ENCODE measurements at places on chromosomes 5 and 9.

GRCh38 chr5:59863777-59864176 lies 29.7 kb downstream of the PDE4D start:
- no peaks in the 10 kb centered on the region for H3K4me1 ChIP-seq
- H3K4me3 ChIP-seq, result no peak overlapping the region
- no peak overlapping the region for H3K27ac ChIP-seq
- DNase-seq, result no peak
- no peaks in the 10 kb centered on the region for H3K36me3 ChIP-seq
- H3K27me3 ChIP-seq, result no peaks in the 10 kb centered on the region

DNA sequence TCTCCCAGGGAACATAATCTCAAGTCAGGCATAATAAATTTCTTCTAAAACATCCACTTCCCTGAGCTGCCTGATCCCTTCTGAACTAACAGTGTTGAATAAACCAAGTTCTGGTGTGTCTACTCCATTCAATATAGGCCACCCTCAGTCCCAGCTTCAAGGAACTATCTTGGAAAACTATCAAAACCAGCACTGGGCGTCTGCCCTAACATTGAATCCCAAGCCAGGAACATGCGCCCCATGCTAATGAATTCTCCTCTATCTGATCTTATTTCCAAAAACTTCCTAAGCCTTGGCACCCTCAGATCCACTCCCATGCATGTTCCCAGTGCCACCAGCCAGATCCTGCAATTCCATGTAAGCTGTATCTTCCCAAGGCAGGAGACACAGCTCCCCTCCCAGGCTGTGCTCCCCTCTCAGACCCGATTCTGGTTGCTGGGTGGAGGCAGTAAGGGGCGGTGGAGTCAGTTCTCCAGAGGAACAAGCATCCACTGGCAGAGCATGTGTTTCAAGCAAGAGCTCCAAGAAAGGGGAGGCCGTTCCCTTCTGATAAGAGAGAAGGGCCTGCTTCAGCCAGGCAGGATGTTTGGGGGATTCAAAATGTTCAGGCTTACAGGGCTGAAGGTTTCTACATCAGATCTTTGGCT lies 13.1 kb upstream of the FOXI1 start:
- no peaks in the 10 kb centered on the region for H3K27me3 ChIP-seq
- no peak overlapping the region for H3K4me3 ChIP-seq
- DNase-seq, result no peak
- no peaks in the 10 kb centered on the region for H3K36me3 ChIP-seq
- H3K27ac ChIP-seq, result no peak overlapping the region
- H3K4me1 ChIP-seq, result no peaks in the 10 kb centered on the region

- H3K4me1 ChIP-seq, result peaks cover 4% of the 10 kb centered on the region
- no peaks in the 10 kb centered on the region for H3K27me3 ChIP-seq
- no peak overlapping the region for H3K4me3 ChIP-seq
- H3K27ac ChIP-seq, result peak overlapping the region; percentile 93
- no peak for DNase-seq
- H3K36me3 ChIP-seq, result no peaks in the 10 kb centered on the region
Measured at GRCh38 chr5:113292462-113292861, 142.3 kb downstream of the TSSK1B start.

- no peak for DNase-seq
- no peak overlapping the region for H3K27ac ChIP-seq
- no peaks in the 10 kb centered on the region for H3K27me3 ChIP-seq
- no peaks in the 10 kb centered on the region for H3K36me3 ChIP-seq
- no peak overlapping the region for H3K4me3 ChIP-seq
Measured at GRCh38 chr5:35240892-35241291, 10.6 kb upstream of the PRLR start.

DNA sequence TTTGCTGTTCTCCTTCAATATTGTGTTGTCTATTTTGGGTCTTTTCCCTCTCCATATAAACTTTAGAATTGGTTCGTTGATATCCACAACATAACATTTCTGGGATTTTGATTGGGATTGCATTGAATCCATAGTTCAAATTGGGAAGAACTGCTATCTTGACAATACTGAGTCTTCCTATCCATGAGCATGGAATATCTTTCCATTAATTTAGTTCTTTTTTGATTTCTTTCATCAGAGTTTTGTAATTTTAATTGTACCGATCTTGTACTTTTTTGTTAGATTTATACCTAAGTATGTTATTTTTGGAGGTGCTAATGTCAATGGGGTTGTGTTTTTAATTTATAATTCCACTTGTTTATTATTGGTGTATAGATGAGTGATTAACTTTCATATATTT lies 135.1 kb downstream of the NR3C1 start:
- H3K27me3 ChIP-seq, result no peaks in the 10 kb centered on the region
- H3K27ac ChIP-seq, result no peak overlapping the region
- no peaks in the 10 kb centered on the region for H3K36me3 ChIP-seq
- no peaks in the 10 kb centered on the region for H3K4me1 ChIP-seq
- DNase-seq, result no peak
- H3K4me3 ChIP-seq, result no peak overlapping the region

- no peak overlapping the region for H3K4me3 ChIP-seq
- peaks cover 5% of the 10 kb centered on the region for H3K4me1 ChIP-seq
- H3K36me3 ChIP-seq, result no peaks in the 10 kb centered on the region
- DNase-seq, result no peak
- no peaks in the 10 kb centered on the region for H3K27me3 ChIP-seq
Measured at GRCh38 chr9:129879991-129880653, 44.9 kb downstream of the USP20 start.

- no peak for DNase-seq
- no peaks in the 10 kb centered on the region for H3K36me3 ChIP-seq
- H3K4me3 ChIP-seq, result no peak overlapping the region
- no peaks in the 10 kb centered on the region for H3K4me1 ChIP-seq
- no peaks in the 10 kb centered on the region for H3K27me3 ChIP-seq
Measured at GRCh38 chr9:120486347-120486746, 93.6 kb downstream of the CDK5RAP2 start.

DNA sequence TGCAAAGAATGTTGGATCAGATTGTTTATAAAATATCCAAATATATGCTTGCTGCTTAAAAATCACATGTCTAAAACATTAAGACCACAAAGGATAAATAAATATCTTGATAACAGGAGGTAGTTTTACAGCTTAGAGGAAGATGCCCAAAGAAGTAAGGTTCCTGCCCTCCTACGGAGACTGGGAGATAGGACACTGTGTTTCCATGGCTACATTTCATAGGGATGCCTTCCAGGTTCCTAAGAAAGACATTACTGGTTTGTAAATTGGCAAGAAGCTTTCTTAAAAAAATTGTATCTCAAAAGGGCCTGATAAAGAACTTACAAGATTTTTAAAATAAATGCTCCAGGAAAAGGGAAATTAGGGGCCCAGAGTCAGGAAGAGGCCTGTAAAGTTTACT lies 437.2 kb downstream of the HINT1 start:
- H3K36me3 ChIP-seq, result no peaks in the 10 kb centered on the region
- no peak for DNase-seq
- H3K4me3 ChIP-seq, result no peak overlapping the region
- H3K4me1 ChIP-seq, result no peaks in the 10 kb centered on the region
- no peak overlapping the region for H3K27ac ChIP-seq

DNA sequence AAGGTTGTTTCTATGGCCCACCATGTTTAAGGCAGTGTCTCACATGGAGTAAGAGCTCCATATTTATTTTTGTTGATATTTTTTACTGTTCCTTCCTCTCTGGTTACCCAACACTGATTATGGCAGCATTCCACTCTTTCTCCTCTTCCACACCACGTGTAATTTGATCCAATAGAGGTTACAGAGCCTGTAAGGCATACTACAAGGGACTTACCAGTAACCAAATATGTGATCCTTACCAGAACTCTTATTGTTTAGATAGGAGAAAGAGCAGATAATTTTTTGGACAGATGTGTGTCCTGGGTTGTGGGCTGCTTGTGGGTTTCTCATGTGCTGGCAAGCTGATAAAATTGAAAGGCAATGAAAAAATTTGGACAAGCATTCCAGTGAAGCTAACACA lies 261.3 kb downstream of the TMEM167A start:
- H3K27ac ChIP-seq, result no peak overlapping the region
- DNase-seq, result no peak
- no peaks in the 10 kb centered on the region for H3K36me3 ChIP-seq

GRCh38 chr5:126780165-126780827 lies 3.4 kb downstream of the LMNB1 start:
- H3K27ac ChIP-seq, result no peak overlapping the region
- H3K36me3 ChIP-seq, result no peaks in the 10 kb centered on the region
- H3K27me3 ChIP-seq, result no peaks in the 10 kb centered on the region
- H3K4me1 ChIP-seq, result no peaks in the 10 kb centered on the region
- peak; percentile 35 for DNase-seq

- DNase-seq, result no peak
- H3K27ac ChIP-seq, result no peak overlapping the region
- no peak overlapping the region for H3K4me3 ChIP-seq
- no peaks in the 10 kb centered on the region for H3K4me1 ChIP-seq
- H3K36me3 ChIP-seq, result no peaks in the 10 kb centered on the region
Measured at GRCh38 chr5:94314460-94315131, 303.8 kb downstream of the KIAA0825 start.

DNA sequence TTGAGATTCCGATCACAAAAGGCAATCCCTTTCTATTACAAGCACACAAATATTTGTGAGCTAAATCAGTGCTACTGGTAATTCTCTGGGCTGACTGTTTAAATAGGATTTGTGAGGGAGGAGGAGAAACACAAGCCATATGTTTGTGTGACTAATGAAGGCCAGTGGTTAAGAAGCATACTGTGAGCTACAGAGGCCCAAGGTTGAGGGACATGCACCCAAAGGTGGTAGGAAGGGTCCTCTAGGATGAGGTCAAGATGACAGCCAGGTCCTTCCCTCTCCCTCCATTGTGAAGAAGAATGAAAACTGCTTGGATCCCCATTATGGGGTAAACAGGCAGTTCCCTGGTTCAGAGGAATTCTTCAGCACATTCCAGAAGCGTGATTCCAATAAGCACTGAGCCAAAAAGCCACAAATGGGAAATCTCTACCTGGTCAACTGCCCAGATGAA lies 83.9 kb downstream of the SPOCK1 start:
- no peak overlapping the region for H3K4me3 ChIP-seq
- no peak overlapping the region for H3K27ac ChIP-seq
- H3K36me3 ChIP-seq, result no peaks in the 10 kb centered on the region
- no peaks in the 10 kb centered on the region for H3K4me1 ChIP-seq

DNA sequence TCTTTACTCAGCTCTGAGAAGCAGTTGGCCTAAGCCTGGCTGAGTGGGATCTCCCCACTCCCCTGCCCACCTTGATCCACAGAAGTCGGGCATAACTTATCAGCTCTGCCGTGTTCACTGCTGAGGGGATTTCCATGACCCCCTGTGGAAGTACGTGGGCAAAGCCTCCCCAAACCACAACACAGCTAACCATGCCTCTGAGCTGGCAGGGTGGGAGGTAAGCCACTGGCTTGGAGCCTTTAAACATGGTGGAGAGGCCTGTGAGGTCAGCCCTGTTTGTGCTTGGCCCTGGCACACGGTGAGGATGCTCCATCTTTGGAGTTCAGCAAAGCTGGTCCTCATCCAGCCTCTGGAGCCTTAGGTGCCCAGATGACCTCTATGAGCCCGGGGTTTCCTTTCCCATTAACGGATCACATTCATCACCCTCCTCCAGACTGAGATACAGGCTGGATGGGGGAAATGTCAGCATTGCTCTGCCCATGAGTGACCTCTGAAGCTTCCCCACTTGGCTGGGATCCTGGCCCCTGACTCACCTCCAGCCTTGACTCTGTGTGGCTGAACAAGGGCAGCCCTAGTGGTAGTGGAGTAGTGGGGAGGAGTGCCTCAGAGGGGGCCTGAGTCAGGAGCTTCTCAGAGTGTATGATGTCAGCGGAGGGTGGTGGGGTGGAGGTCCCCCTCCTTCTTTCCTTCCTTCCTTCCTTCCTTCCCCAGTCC lies 6.2 kb downstream of the PDLIM4 start:
- H3K36me3 ChIP-seq, result no peaks in the 10 kb centered on the region
- DNase-seq, result peak; percentile 85
- peak overlapping the region; percentile 99 for H3K27ac ChIP-seq

DNA sequence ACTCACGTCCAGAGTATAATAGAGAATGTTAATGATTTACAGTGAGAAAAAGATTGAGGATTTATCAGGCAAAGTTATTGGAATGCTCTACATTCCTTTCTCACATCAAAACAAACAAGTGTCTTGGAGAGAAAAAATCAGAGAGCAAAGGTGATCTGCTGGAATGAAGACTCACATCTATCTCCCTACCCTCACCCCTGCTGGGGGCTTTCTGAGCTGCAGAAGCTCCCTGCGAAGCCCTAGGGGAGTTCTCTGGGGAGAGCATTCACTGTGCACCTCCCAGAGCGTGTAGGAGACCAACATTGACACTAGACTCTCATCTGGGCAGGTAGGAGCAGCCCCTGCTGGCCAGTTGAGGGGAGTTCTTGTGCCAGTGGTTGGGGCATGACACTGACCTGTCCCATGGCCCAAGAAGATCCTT lies 76.6 kb upstream of the ADAMTS16 start:
- H3K27ac ChIP-seq, result no peak overlapping the region
- H3K4me3 ChIP-seq, result no peak overlapping the region
- H3K36me3 ChIP-seq, result no peaks in the 10 kb centered on the region
- no peaks in the 10 kb centered on the region for H3K27me3 ChIP-seq
- no peaks in the 10 kb centered on the region for H3K4me1 ChIP-seq
- no peak for DNase-seq

- DNase-seq, result no peak
- no peaks in the 10 kb centered on the region for H3K36me3 ChIP-seq
- H3K4me3 ChIP-seq, result no peak overlapping the region
- H3K4me1 ChIP-seq, result no peaks in the 10 kb centered on the region
Measured at GRCh38 chr9:3977614-3978112, 322.2 kb downstream of the GLIS3 start.

DNA sequence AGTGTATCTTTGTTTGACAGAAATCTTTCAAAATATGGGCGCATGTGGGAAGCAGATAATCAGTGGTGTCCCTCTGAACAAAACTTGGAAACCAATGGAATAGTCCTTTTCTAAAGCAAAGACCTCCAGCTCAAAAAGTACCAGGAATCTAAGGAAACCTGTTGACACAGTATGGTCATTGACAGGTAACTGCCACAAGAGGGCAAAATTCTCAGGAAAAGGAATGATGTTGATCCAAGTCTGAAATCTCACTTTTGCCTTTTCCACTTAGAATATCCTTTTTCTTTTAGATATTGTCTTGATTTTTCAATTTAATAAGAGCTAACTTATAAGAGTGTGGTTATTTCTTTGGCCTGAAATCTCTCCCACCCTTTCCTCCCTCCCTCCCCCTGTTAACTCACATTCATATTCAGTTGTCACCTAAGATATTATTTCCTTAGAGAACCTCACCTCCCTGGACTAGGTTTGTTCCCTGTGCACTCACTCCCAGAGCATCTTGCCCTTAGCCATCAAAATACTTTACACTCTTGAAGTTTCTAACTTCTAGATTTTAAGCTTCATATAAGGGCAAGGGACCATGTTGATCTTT lies 59.0 kb upstream of the BARX1 start:
- no peak overlapping the region for H3K27ac ChIP-seq
- no peaks in the 10 kb centered on the region for H3K4me1 ChIP-seq
- H3K27me3 ChIP-seq, result no peaks in the 10 kb centered on the region
- DNase-seq, result no peak
- H3K4me3 ChIP-seq, result no peak overlapping the region

DNA sequence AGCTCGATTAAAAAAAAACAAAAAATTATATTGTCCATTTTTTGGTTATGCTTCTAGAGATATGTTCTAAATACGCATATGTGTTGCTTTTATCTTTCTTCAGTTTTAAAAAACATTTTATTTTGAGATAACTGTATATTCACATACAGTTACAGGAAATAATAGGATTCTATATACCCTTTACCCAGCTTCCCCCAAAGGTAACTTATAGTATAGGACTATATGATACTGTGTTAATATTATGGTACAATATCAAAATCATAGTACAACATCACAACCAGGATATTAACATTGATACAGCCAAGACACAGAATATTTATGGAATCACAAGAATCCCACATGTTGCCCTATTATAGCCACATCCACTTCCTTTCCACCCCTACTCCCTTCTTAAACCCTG lies 9.5 kb upstream of the MACIR start:
- DNase-seq, result no peak
- H3K27ac ChIP-seq, result no peak overlapping the region
- no peaks in the 10 kb centered on the region for H3K36me3 ChIP-seq
- H3K27me3 ChIP-seq, result no peaks in the 10 kb centered on the region
- no peak overlapping the region for H3K4me3 ChIP-seq
